Stimulated activated CD8-positive, alpha-beta memory T cell treated with anti-CD3 and anti-CD28 coated beads, Interleukin-4, amount 100 ng/mL, for 1 hour (primary cell): ENCODE measurements at places on chromosomes 3 and 15.
A peak's percentile ranks its signal among the peaks of the same experiment; 100 is the strongest.

- DNase-seq, result no peak
Observed at GRCh38 chr3:12303534-12303933, 14.7 kb downstream of the PPARG start.

- no peak for DNase-seq
Observed at GRCh38 chr15:96750361-96750760, 419.9 kb downstream of the NR2F2 start.

GRCh38 chr3:150925751-150926201 is 20.5 kb upstream of the MINDY4B start:
- peak; percentile 2 for DNase-seq

DNA sequence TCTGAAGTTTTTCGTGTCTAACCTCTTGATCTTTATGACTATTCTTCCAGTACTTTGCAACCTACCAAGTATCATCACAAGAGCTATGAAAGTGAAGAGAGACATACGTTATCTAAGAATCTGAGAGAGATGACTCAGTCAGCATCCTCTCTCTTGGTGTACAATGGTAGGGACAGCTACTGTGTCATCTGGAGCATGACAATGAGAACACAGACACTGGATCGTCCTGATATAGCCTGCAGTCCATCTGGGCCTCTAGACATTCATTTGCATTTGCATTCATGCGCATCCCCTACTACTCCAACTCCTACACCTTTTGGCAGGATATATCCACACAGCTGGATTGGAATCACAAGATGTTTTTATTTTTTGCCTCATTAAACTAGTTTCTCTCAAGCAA is 115.2 kb downstream of the PEX5L start:
- no peak for DNase-seq

- no peak for DNase-seq
Observed at GRCh38 chr15:76840830-76841460, 64.2 kb downstream of the SCAPER start.

- DNase-seq, result no peak
Observed at GRCh38 chr3:99903869-99904268, 86.2 kb downstream of the CMSS1 start.

DNA sequence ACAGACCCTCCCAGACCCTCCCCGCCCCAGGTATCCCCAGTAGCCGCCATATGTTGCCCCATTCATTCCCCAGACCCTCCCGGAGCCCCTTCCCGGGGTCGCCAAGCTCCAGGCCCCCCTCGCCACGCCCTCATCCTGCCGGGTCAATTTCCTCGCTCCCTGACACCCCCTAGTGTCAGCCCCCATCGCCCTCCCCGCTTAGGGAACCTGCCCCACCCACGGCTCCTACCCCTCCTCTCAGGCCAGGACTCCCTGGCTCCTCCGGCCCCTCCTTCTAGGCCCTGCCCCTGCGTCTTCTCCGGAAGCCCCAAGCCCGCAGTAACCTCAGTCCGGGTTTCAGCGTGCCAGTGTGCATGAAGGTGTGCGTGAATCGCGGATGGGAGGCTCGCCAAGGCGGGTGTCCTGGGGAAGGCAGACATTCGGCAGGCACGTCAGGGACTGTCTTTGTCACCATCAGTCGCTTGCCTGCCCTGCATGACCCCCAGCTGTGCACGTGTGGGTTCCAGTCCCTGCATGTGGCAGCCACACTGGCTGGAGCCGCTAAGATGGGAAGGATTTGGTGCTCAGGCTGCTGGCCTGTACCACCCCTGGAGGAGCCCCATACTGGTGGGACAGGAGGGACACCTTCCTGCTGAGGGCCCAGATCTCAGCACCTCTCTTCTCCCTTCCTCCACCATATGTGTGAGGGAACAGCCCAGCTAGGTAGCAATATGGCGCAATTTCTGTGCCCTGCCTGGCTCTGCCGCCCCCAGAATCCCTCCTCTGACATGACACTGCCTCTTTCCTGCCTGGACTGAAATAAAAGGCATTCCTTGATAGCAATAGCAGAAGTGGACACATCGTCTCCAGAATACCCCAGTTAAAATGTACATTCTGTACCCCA is 693 bp downstream of the DISP2 start:
- no peak for DNase-seq
